Fibroblast of lung (primary cell): ENCODE measurements at places on chromosomes 4 and X. TPM values are rescaled to one million over a fixed set of nuclear protein-coding genes. Genes with fewer than 3 reads are reported as not detected.

The ZMAT1 gene
- total RNA-seq, result 0.51 and 1.8 TPM in 2 replicates

The TIGD4 gene
- total RNA-seq, result under 0.01 TPM in 2 replicates

The MAGEA11 gene
- not detected in 2 replicates for total RNA-seq

The DGAT2L6 gene
- not detected in 2 replicates for total RNA-seq

The SLC7A11 gene
- total RNA-seq, result 46.0 and 74.8 TPM in 2 replicates

The GYPB gene
- total RNA-seq, result not detected in 2 replicates

The OCIAD1 gene
- 75.8 and 92.8 TPM in 2 replicates for total RNA-seq

The CDKL2 gene
- 1.8 and 2.3 TPM in 2 replicates for total RNA-seq

The ANXA3 gene
- total RNA-seq, result 7.2 and 9.7 TPM in 2 replicates

The AFAP1 gene
- 30.1 and 34.9 TPM in 2 replicates for total RNA-seq

The SCRG1 gene
- total RNA-seq, result 0.17 and 1.0 TPM in 2 replicates

The CT45A1 gene
- not detected in 2 replicates for total RNA-seq

The STARD8 gene
- 1.5 TPM in 2 replicates for total RNA-seq

The EGFL6 gene
- 0.17 and 2.1 TPM in 2 replicates for total RNA-seq

The FANCB gene
- 6.4 and 7.3 TPM in 2 replicates for total RNA-seq

The FGF13 gene
- total RNA-seq, result 4.6 and 9.6 TPM in 2 replicates

The ADH7 gene
- 0.17 TPM in 1 of 2 replicates, not detected in the other for total RNA-seq

The MAGED2 gene
- 148 and 177 TPM in 2 replicates for total RNA-seq
